SK-N-DZ (cell line): ENCODE measurements at places on chromosomes 4 and X.

DNA sequence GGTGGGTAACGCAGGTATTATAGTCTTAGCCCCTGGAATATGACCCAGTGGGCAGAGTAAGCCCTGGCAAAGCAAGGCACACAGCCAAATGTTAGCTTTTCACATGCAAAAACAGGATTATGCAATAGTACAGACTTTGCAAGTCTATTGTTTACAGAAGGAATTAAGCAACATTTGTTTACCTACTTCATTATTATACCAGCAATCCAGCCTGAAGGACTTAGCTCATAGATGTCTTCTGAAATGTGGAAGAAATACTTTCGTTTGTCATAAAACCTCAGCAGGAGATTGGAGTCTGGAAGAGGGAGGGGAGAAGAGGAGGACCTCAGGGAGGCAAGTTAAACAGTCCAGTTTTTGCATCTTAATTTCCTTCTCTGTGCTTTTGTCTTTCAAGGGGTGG, 226.7 kb upstream of the CENPE start:
- DNase-seq = no peak

DNA sequence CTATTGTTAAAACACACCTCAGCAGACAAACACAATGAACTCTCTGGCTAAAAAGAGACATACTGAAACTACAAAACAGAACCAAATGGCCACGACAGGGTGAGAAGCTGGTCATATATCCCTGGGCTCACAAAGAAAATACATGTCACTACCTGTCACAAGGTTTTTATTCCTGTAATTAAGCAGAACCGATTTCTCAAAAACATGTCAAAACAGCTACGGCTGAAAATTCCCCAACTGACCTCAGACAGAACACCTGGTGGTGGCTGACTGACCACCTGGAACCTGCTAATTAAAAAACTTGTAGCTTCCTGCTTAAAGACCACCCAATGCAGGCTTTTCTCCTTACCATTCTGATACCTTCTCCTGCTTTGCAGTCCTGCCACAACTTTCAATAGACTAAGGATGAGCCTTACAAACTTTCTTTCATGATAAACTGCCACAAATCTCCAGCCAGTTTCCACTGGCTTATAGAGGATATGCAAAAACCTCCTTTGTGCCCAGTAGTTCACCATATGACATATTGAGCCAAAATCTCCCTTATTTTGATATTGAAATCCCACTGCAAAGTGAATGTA, 571.9 kb downstream of the SPOCK3 start:
- DNase-seq = no peak

DNA sequence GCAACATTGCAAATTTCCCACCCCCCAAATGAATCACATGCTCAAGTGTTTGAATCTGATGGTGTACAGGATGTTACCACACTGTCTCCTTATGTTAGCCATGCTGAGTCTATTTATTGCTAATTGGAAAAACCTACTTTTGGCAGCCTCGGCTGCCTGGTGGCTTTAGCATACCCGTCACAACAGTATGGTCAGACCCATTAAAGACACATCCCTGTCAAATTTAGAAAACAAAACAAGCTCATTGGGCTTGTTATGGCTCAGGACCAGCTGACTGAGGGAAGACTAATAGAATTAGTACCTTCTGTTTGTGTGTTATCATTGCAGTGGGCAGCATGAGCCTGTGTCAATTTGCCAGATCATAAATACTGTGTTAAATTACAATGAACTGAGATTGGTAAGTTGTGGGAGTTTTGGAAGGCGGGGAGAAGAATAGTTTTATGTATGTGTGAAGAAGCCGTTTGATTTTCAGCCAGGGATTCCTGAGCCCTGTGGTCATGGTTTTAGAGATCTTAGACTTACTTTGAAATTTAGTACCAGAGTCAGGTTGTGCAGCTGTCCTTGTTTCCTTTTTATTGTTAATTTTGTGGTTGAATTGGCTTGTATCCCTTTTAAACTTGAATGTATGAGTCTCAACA, 66.8 kb downstream of the POLA1 start:
- peak; percentile 43 for DNase-seq

DNA sequence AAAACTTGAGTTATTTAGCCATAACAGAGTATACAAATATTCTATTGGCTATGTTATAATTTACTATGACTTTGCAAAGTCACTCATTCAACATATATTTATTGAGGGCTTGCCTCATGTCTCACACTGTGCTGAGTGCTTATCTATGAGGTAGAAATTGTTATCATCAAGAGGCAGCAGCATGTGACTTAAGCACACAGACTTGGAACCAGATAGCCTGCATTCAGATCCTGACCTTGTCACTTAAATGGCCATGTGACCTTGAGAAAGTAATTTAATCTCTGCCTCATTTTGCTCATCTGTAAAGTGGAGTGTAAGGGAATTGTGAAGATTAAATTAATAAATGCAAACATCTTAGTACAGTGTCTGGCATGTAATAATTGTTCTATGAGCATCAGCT, 10.1 kb upstream of the EXOSC9 start:
- no peak for DNase-seq

GRCh38 chr4:173367285-173367684, 3.5 kb upstream of the SAP30 start:
- no peak for DNase-seq

- DNase-seq = peak; percentile 6
Measured at GRCh38 chr4:127069675-127070074, 563.1 kb upstream of the INTU start.

DNA sequence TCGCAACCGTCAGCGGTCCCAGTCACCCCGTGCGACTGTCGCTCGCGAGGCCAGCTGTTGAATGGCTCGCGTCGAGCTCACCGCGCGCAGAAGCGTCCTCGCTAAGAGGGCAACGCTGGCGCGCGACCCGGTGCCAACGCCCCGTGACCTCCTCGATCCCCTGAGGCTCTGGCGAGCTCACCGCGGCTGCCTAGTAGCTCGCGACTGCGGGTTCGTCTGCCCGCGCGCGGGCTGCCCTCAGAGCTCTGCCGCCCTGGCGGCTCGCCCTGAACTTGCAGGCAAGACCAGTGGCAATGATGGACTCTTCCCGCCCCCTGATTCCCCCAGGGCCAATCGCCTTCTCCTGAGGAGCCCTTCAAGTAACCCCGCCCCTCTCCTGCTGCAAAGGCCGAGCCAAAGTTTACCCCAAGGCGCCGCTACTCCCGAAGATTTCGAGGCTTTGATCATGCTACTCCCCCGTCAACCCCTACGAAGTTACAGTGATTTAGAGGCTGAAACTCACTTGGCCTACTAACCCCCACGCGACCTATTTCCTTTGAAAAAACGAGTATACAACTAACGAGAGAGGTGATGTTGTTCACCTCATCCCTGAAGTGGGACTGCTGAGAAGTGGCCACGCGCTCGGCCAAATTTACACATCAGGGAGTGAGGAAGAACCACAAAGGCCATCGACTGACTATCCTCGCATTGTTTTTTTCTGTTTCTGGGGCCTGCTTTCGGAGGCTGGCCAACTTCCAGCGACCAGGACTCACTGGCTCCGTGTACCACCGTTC, 37.5 kb downstream of the PGRMC1 start:
- peak; percentile 12 for DNase-seq

- DNase-seq = no peak
Measured at GRCh38 chrX:72021975-72022374, 109.7 kb downstream of the RTL5 start.

DNA sequence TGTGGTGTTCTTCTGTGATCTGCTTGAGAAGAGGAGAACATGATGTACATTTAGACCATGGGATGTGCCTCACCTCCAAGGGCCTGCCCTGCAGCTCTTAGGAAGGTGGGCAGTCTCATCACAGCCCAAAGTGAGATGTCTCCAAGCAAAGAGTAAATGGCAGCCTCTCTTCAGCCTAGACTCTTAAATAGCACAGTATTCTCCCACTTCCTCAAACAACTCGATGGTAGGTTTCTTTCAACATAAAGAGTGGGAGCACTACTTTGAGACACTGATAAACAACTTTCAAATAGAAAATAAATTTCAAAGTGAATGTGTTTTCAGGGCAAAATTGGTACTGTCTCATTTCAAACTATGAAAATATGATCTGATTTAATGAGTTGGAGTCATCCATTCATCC, 35.2 kb downstream of the EDNRA start:
- no peak for DNase-seq

GRCh38 chrX:47648376-47648775, 2.0 kb downstream of the ELK1 start:
- no peak for DNase-seq

DNA sequence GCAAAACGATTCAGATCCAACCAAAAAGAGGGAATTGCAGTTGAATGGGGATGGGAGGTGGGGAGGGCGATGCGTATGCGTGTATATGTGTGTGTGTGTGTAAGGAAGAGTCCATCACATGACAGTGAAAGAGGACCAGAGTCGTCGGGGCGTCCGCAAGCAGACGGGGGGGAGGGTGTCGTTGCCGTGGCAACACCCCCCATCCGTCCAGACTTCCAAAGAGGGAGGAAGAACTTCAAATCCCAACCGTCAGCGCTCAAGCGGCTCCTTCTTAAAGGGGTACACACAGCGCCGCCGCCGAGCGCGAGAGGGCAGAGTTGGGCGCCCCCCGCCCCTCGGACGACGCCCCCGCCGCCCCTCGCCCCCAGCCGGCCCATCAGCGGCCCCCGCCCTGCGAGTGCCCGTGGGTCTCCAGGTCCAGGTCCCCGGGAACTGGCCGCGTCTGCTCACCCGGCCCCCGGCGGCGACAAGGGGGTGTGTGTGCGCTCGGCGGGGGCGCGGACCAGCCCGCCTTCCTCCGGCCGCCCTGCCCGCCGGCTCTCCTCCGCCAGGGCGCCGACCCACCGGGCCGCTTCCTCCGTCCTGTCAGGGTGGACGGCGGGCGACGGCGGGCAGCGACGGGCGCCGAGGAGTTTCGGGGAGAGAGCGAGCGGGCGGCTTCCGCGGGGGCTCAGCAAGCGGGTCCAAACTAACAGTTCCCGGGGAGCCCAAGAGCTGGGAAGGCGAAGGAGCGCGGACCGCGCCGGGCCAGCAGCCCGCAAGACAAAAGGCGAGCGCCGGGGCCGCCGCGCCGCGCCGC, 685 bp downstream of the LCORL start:
- DNase-seq = peak; percentile 83

DNA sequence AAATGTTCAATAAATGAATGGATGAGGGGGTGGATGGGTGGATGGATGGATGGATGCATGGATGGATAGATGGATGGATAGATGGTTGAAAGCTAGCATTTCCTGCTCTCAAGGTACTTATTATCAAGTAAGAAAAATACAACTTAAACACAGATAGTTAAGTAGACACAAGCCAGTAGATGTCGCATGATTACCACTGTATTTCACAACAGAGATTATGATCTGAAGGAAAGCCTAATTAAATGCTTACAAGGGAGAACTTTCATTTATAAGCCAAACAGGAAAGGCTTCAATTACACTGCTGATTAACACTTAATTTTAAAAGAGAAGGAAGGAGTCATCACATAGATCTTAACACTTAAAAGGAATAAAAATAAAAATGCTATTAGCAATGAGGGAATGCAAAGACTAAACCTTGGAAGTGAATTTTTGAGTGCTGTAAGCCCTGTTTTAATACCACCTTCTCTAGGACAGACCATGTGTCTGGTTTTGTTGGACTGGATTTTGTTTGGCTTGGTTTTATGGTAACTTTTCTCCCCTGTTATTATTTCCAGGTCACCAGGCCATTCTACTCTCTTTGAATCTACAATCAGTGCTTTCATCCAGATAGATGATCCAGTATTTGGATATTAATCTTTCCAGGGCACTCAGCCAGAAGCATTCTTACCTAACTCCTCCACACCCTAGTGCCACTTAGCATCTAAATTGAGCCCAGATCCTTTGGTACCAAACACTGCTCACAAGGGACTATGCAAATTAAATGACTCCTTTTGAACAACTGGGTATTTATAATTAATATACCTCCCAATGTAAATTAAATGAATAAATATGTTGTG, 75.5 kb upstream of the SLC39A8 start:
- DNase-seq = peak; percentile 15

- no peak for DNase-seq
Measured at GRCh38 chrX:46755671-46756070, 3.2 kb downstream of the SLC9A7 start.

- no peak for DNase-seq
Measured at GRCh38 chr4:3189459-3189858, 59.5 kb upstream of the MSANTD1 start.

DNA sequence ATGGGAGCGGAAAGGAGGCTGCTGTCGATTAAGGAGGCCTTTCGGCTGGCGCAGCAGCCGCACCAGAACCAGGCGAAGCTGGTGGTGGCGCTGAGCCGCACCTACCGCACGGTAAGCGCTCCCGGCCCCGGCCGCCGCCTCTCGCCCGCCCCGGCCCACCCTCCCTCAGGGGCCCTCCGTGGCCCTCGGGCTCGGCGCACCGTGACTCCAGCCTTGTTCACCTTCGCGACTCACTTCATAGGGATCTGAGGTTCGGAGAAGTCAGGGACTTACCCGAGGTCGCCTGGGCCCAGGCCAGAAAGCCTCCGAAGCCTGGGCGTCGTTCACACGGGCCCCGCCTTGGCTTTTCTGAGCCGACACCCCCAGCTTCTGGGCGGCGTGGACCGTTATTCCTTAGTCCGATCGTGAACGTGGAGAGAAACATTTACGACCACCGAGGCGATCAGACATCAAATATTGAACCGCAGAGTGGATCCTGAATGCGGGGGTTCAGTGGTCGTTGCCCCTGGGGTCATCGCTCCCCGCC, 362 bp downstream of the NCAPG start:
- DNase-seq = no peak

GRCh38 chr4:27594922-27595321, 734.3 kb downstream of the STIM2 start:
- no peak for DNase-seq

- no peak for DNase-seq
Measured at GRCh38 chr4:149555146-149555545, 260.5 kb downstream of the IQCM start.

- DNase-seq = no peak
Measured at GRCh38 chr4:16217300-16218051, 8.8 kb downstream of the TAPT1 start.

DNA sequence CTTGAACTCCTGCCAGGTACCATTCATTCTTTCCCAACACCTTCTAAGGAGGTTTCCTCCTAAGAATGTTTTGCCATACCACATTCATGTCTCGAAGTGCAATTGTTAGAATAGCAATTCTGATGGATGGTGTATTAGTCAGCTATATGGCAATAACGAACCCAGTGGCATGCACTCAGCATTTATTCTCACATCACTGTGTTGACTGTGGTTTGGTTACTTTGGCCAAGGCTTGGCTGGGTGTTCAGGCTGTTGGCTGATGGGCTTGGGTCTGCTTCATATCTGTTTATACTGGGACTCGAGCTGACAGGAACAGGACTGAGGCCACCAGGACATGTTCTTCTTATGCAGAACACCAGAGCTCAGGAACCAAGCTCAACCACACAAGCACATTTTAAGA, 31.7 kb downstream of the PSAPL1 start:
- no peak for DNase-seq

DNA sequence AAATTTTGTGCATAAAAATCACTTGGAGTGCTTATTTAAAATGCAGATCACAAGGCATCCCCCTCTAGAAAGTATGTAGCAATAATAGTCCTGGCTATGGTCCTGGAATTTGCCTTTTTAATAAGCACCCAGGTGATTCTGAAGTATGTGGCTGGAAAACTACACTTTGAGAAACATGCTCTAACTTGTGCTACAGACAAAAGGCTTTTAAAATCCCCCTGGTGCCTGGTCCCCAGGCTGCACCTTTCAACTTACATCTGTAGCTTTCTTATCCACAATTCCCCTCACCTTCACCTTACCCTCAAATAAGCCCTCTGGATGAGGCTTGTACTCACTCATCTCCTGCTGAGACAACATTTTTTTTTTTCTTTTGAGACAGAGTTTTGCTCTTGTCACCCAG, 21.1 kb downstream of the ART3 start:
- DNase-seq = no peak

GRCh38 chrX:151676196-151676595, 19.1 kb upstream of the PRRG3 start:
- DNase-seq = no peak

GRCh38 chr4:10534820-10535219, 77.6 kb upstream of the ZNF518B start:
- no peak for DNase-seq
